Activated CD4-positive, alpha-beta T cell treated with anti-CD3 and anti-CD28 coated beads, Interleukin-2, amount 10 ng/mL, durations not matched to agents 24 days and 14 days (primary cell): ENCODE measurements at places on chromosomes 2 and 18. TPM values are rescaled to one million over a fixed set of nuclear protein-coding genes. Genes with fewer than 3 reads are reported as not detected.

DNA sequence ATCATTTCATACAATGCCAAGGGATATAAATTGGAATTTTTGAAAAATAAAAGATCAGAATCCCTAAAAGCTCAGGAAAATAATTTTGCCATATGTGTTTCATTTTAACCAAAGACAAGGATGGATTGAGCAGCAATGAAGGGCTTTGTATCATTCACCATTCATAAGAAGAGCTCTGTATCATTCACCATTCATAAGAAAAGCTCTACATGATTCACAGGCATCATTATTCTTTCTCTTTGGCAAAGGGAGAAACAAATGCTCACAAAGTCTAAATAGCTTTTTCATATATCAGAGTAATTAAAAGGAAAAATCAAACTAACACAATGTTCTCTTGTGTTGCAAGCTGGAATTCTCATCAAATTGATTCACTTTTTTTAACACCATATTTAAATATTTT lies 169.1 kb upstream of the MC4R start:
- no peak for DNase-seq

- no peak for DNase-seq
These were observed 129.2 kb downstream of the MAP4K4 start for GRCh38 chr2:101826716-101827115.

- DNase-seq = no peak
These were observed 255.7 kb upstream of the THUMPD2 start for GRCh38 chr2:40034801-40035200.

GRCh38 chr2:146438246-146438645 lies 1406.6 kb upstream of the ACVR2A start:
- no peak for DNase-seq

- no peak for DNase-seq
These were observed 59.5 kb downstream of the SCN3A start for GRCh38 chr2:165144315-165144714.

BOK gene
- 0.17 and 0.77 TPM in 2 replicates for total RNA-seq

- DNase-seq = no peak
These were observed 49.5 kb upstream of the CD226 start for GRCh38 chr18:69996951-69997798.
